ENCODE measurements at places on chromosomes 7 and 10.
A peak's percentile ranks its signal among the peaks of the same experiment; 100 is the strongest.

- H3K4me3 ChIP-seq = no peak overlapping the region
- peaks cover 12% of the 10 kb centered on the region for H3K27me3 ChIP-seq
- H3K36me3 ChIP-seq = no peaks in the 10 kb centered on the region
- no peak overlapping the region for H3K27ac ChIP-seq
These were observed 16.6 kb downstream of the GNAI1 start for GRCh38 chr7:80151274-80151665.

GRCh38 chr10:58158806-58159205, 108.9 kb downstream of the IPMK start:
- peaks cover 14% of the 10 kb centered on the region for H3K27me3 ChIP-seq
- DNase-seq = no peak
- H3K4me1 ChIP-seq = peaks cover 2% of the 10 kb centered on the region
- H3K27ac ChIP-seq = no peak overlapping the region
- no peaks in the 10 kb centered on the region for H3K36me3 ChIP-seq

GRCh38 chr7:43954524-43955228, 28.4 kb downstream of the UBE2D4 start:
- peaks cover 4% of the 10 kb centered on the region for H3K36me3 ChIP-seq
- H3K4me3 ChIP-seq = no peak overlapping the region
- DNase-seq = peak; percentile 38
- no peaks in the 10 kb centered on the region for H3K27me3 ChIP-seq

GRCh38 chr10:62759599-62760175, 44.8 kb upstream of the ADO start:
- DNase-seq = no peak
- no peaks in the 10 kb centered on the region for H3K36me3 ChIP-seq
- H3K27me3 ChIP-seq = no peaks in the 10 kb centered on the region
- no peak overlapping the region for H3K4me3 ChIP-seq
- H3K4me1 ChIP-seq = peaks cover 27% of the 10 kb centered on the region

- H3K27me3 ChIP-seq = peaks cover 5% of the 10 kb centered on the region
- H3K27ac ChIP-seq = no peak overlapping the region
- no peak overlapping the region for H3K4me3 ChIP-seq
- no peak for DNase-seq
These were observed 77.0 kb upstream of the INHBA start for GRCh38 chr7:41779918-41780317.

GRCh38 chr7:31933481-31933880, 136.7 kb downstream of the PDE1C start:
- H3K4me3 ChIP-seq = no peak overlapping the region
- H3K36me3 ChIP-seq = no peaks in the 10 kb centered on the region
- no peak overlapping the region for H3K27ac ChIP-seq
- H3K4me1 ChIP-seq = no peaks in the 10 kb centered on the region

GRCh38 chr7:87628780-87629569, 777 bp downstream of the RUNDC3B start:
- no peak overlapping the region for H3K27ac ChIP-seq
- peaks cover 11% of the 10 kb centered on the region for H3K4me1 ChIP-seq
- H3K4me3 ChIP-seq = peak overlapping the region; percentile 77
- peak; percentile 38 for DNase-seq

DNA sequence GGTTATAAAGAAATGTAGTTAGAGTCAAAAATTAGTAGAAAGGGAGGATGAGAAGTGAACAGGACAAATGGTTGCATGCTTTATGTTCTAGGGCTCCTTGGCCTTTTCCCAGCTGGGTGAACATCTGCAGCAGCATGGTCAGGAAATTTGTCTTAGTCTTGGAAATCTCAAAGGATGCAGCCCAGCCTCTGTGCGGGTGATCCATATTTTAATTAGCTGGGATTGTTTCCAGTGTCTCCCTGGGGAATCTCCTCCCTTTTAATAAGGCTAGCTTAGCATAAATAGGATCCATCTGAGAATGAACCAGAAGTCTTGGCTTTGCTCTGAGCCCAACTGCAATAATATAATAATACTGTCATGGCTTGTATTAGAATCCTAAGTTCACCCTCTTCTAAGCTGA, 198.3 kb downstream of the PRKG1 start:
- DNase-seq = no peak
- no peak overlapping the region for H3K4me3 ChIP-seq
- no peaks in the 10 kb centered on the region for H3K36me3 ChIP-seq
- no peaks in the 10 kb centered on the region for H3K27me3 ChIP-seq
- no peaks in the 10 kb centered on the region for H3K4me1 ChIP-seq

DNA sequence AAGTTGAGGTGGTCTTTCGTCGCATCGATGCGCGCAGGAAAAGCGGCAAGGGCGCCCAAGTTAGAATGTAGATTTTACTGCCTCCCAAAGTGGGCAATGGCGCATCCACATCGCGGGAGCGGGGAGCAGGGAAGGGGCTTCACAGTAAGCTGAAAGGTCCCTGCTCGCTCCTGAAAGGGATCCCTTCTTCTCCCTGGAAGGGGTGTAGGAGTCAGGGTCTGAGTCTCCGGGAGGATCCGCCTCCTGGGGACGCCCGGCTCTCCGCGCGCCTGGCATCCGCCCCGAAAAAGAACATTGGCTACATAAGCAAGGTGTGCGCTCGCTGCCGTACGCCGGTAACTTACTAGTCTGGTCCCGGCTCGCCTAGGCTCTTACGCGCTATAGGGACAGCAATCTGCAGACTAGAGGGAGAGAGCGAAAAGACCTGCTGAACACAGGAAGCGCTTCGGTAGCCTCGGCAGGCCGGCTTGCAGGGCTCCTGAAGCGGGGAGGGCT, 804 bp downstream of the UNC5B start:
- H3K4me1 ChIP-seq = peaks cover 17% of the 10 kb centered on the region
- peak; percentile 65 for DNase-seq
- H3K27me3 ChIP-seq = peaks cover 70% of the 10 kb centered on the region
- H3K4me3 ChIP-seq = peak overlapping the region; percentile 49
- no peak overlapping the region for H3K27ac ChIP-seq

DNA sequence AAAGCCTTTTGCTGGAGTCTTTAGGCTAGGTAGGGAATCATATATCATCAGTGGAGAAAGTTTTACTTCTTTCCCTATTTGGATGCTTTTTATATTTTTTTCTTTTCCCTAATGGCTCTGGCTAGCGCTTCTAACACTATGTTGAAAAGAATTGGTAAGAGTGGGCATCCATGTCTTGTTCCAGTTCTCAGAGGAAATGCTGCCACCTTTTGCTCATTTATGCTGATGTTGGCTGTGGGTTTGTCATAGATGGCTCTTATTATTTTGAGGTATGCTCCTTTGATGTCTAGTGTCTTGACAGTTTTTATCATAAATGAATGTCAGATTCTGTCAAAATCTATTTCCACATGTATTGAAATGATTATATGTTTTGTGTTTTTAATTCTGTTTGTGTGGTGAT, 1544.1 kb downstream of the REEP3 start:
- no peaks in the 10 kb centered on the region for H3K4me1 ChIP-seq
- no peak for DNase-seq
- no peak overlapping the region for H3K27ac ChIP-seq

DNA sequence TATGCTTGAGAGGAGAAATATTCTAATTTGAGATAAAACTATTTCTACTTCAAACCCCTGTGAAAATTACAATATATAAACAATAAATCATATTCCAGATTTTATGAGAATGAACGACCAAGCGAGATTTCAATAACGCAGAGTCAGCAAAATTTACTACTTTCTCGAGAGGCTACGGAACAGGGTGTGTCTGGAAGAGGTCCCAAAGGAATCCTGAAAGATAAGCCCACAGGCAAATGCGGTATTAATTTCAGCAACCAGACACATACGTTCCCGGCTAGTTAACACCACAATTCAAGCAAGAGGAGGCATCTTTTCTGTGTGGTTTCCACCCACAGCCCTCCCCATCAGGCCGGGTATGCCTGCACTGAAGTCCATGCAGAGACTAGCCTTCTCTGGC, 26.4 kb downstream of the BEND7 start:
- H3K27me3 ChIP-seq = no peaks in the 10 kb centered on the region
- no peak for DNase-seq
- H3K4me1 ChIP-seq = no peaks in the 10 kb centered on the region
- no peaks in the 10 kb centered on the region for H3K36me3 ChIP-seq

- H3K36me3 ChIP-seq = no peaks in the 10 kb centered on the region
- no peak overlapping the region for H3K4me3 ChIP-seq
- no peak overlapping the region for H3K27ac ChIP-seq
- H3K27me3 ChIP-seq = peaks cover 6% of the 10 kb centered on the region
These were observed 196.2 kb upstream of the AGK start for GRCh38 chr7:141355032-141355431.

GRCh38 chr10:74738985-74739567, 87.3 kb upstream of the KAT6B start:
- H3K36me3 ChIP-seq = peaks cover 1% of the 10 kb centered on the region
- H3K4me3 ChIP-seq = peak overlapping the region; percentile 69
- H3K27me3 ChIP-seq = no peaks in the 10 kb centered on the region
- peaks cover 34% of the 10 kb centered on the region for H3K4me1 ChIP-seq
- peak overlapping the region; percentile 97 for H3K27ac ChIP-seq
- peak; percentile 84 for DNase-seq

DNA sequence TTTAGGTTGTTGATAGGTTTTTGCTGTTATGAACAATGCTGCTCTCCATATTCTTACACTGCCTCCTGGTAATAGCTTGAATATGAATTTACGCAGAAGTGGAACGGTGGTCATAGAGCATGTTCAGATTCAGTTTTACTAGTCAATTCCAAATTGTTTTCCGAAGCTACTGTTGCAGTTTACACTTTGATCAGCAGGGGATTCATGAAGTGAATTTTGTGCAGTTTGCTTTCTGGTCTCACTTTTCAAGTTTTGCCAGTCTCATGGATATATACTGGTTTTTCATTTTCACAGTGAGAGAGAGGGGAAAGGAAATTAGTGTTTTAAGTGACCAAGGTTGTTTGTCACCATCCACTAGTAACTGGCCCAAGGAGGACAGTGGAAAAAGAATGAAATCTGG, 171.3 kb downstream of the PRKCQ start:
- DNase-seq = no peak
- peaks cover 6% of the 10 kb centered on the region for H3K36me3 ChIP-seq
- H3K4me1 ChIP-seq = peaks cover 40% of the 10 kb centered on the region
- no peak overlapping the region for H3K27ac ChIP-seq
- H3K4me3 ChIP-seq = no peak overlapping the region
- peaks cover 4% of the 10 kb centered on the region for H3K27me3 ChIP-seq

GRCh38 chr7:127953423-127954356, 77.5 kb downstream of the LRRC4 start:
- DNase-seq = no peak
- no peaks in the 10 kb centered on the region for H3K4me1 ChIP-seq
- no peak overlapping the region for H3K4me3 ChIP-seq
- H3K36me3 ChIP-seq = peaks cover 5% of the 10 kb centered on the region
- H3K27me3 ChIP-seq = no peaks in the 10 kb centered on the region
- H3K27ac ChIP-seq = no peak overlapping the region

Data from activated CD8-positive, alpha-beta T cell treated with anti-CD3 and anti-CD28 coated beads, Interleukin-2, amount 10 ng/mL, durations not matched to agents 7 days and 5 days (primary cell).